NCI-H2227 treated with DMSO at 0.1 percent for 48 hours (cell line): ENCODE measurements at places on chromosomes 11 and 22.

DNA sequence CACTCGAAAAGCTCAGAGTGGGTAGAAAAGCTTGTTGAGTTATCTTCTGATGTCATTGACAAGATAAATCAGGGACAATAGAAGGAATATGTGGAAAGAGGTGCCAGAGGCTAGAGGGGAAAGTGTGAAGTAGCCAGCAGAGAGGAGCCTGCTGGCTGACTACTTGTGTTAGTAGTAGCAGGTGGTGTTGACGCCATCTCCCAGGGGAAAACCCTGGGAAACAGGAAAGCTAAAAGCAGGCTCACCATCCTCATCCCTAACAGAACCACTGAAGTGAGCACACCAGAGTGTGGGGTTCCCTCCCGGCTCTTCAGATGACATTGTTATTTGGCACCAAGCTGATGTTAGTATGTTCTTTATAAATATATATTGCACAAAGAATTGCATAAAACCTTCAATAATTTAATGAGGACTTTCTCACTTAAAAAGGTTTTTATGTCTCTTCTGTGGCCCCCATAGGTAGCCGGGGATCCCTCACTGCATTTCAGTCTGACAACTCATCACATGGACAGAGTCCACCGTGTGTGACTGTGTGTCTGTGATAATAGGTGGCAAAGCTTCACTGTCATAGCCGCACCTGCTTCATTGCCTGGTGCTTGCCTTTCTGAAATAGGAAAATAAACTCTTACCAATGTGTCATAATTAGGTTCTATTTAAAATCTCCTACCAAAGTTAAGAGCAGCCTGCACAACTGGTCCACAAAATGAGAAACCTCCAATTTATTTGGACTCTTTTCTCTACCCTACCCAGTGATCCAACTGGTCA lies 63.2 kb upstream of the TOP3B start:
- no peak for DNase-seq

- no peak for DNase-seq
These were observed 226.7 kb upstream of the NARS2 start for GRCh38 chr11:78801161-78801884.

GRCh38 chr11:47179655-47179991 lies 2.9 kb upstream of the ARFGAP2 start:
- no peak for DNase-seq

DNA sequence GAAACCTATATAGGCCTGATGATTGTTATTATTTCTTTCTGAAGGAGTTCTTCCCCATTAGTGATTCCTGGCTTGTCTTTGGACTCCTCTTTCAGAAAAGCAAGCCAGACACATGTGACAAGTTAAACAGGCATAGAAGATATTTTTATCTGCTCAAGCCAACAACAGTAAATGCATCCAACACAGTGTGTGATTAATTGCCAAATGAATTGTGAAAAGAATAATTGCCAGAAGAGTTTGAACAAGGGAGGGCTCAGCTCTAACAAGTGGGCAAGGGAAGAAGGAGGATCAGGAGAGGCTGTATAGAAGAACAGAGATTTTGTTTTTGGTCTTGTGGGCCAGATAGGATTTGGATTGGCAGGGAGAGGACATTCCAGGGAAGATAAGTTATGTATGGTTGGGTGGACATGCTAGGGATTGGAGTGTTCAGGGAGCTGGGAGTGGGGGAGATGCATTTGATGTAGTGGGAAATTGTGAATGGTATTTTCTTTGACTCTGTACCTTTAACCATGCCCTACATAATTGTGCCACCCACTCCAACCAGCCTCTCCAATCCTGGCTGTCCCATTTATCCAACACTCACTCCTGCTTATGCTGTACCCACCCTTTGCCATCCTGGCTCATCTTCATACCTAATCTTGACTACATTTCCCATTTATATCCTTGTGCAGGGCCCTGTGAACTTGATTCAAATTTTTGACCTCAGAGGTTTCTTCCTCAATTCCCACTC lies 172.8 kb downstream of the RRAS2 start:
- no peak for DNase-seq

DNA sequence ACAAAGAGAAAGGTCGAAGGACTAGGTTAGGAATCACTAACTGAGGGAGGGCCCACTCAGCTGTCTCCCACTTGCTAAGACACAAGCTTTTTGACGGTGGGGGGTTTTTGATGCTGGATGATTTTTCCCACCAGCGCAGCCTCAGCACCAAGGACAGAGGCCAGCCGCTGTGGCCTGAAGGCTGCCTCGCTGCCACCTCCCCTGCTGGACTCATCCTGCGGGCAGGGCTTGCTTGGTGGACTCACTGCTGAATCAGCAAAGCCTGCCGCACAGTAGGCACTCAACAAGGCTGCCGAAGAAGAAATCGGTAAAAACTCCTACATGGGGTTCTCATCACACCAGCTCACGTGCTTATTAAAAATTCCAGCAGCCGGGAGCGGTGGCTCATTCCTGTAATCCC lies 2.6 kb downstream of the ALG12 start:
- DNase-seq = no peak

DNA sequence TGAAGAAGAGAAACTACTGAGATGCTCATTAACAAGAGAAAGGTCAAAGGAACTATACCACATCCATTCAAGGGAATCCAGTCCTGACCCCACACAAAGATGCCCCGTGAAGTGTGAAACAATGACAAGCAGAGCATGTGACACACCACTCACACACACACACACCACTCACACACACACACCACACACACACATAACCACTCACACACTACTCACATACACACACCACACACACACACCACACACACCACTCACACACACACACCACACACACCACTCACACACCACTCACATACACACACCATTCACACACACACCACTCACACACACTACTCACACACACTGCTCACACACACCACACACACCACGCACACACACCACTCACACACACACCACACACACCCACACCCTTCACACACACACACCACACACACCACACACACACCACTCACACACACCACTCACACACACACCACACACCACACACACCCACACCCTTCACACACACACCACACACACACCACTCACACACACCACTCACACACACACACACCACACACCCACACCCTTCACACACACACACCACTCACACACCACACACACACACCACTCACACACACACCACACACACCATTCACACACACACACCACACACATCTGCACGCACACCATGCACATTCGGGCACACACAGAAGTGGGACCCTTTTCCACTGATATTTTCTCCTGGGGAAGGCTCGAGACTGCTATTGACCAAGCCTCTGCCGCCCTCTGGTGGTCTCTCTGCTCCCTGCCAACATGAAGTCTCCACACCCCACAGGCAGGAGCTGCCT lies 32.0 kb upstream of the COMT start:
- peak; percentile 82 for DNase-seq

GRCh38 chr11:1463056-1463455 lies 23.5 kb downstream of the MOB2 start:
- DNase-seq = no peak

DNA sequence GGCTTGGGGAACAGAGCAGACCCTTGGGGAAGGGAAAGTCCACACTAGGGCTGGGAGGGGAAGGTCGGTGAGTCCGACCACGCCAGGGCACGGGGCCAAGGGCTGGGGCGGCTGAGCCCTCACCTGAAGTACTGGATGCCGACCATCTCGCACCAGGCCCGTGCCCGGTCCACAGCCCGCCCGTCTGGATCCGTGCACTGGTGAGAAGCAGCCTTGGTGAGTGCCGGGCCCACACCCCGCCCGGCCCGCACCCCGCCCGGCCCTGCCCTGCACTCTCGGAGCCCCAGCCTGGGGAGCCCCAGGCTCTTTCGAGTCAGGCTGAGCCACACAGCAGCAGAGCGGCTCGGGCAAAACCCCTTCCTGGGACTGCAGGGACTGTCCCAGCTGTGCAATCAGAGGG lies 1.9 kb upstream of the BAIAP2L2 start:
- no peak for DNase-seq

GRCh38 chr22:35590634-35591295 lies 26.4 kb downstream of the MB start:
- no peak for DNase-seq

DNA sequence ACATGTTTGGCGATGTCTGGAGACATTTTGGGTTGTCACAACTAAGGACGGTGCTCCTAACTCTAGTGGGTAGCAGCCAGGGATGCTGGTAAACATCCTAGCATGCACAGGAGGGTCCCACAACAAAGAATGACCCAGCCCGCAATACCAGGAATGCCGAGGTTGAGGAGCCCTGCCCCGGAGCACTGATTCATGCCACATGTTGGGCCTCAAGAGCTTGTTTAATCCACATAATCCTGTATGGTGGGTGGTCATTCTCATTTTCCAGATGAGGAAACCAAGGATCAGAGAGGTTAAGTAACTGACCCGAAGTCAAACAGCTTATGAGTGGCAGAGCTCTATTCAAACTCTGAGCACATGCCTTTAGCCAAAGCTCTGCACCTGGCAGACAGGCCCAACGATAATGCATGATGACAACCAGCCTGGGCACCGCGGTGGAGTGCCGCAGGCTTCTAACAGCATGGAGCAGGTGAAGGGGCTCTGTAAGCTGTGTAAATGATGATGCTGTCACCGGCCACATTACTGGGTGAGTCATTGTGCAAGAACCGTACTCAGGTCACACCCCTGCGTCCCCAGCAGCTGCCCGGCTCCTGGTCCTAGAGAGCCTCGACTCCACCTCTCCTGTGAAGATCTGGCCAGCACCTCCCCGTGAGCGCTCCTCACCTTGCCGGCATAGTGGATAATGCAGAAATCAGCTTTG lies 58.6 kb downstream of the APOL1 start:
- DNase-seq = no peak

- DNase-seq = no peak
These were observed 13.8 kb downstream of the TSPAN32 start for GRCh38 chr11:2315395-2316168.

- no peak for DNase-seq
These were observed 38.5 kb downstream of the SBF2 start for GRCh38 chr11:10255388-10256125.

- DNase-seq = peak; percentile 12
These were observed 26.2 kb upstream of the TPBGL start for GRCh38 chr11:75214411-75214821.

GRCh38 chr11:62539238-62539925 lies 7.2 kb downstream of the AHNAK start:
- no peak for DNase-seq

DNA sequence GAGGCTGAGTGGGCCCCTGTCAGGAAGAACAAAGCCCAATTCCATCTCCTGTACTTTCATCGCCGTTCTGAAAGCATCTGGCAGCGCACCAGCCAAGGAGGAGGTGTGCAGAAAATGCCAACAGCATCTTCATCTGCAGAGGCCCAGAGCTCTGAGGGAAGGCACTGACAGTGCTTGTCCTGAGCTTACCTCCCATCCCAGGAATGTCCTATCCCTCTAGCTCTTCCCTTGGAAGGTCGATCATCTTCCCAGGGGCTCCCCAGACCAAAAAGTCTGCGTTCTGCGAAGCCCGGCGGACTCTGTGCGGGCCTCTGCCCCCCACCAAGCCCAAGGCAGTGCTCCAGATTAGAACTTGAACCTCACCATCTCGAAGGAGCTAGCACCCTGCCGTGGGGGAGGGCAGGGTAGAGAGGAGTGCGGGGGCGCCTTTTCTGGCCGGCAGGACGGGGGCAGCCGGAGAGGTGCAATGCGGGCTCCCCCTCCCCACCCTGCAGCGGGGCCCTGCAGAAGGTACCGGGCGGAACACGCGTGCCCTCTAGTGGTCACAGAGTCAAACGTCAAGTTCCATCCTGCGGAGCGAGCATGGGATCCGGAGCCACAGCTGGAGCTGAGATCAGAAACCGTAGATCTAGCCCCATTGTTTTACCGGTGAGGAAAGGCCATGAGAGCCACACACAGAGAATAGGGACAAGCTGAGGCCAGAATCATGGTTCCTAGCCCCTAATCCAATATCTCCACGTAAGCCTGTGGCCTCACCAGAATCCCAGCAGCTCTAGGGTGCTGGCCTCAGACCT lies 5.0 kb downstream of the SCN2B start:
- DNase-seq = peak; percentile 24

GRCh38 chr11:118156531-118157185 lies 4.0 kb upstream of the SCN4B start:
- no peak for DNase-seq

DNA sequence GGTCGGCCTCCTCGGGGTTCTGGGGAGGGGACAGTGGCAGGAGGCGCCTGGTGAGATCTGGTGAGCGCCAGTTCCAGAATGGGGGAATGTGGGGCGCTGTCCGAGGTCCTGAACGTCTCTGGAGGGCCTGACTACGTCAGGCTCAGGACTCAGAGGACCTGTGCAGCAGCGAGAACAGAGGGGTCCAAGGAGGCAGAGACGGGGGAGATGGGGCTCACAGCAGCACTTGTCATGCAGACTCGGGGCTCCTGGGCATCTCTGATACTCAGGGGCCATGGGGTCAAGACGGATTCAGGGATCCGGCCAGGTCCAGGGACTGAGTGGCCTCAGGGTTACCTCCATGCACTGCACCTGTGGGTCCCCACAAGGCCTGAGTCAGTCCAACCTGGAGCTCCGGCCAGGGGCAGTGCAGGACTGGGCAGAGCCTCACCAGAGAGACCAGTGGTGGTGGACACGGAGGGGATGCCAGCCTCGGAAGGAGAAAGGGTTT lies 92.2 kb downstream of the BRD1 start:
- no peak for DNase-seq

DNA sequence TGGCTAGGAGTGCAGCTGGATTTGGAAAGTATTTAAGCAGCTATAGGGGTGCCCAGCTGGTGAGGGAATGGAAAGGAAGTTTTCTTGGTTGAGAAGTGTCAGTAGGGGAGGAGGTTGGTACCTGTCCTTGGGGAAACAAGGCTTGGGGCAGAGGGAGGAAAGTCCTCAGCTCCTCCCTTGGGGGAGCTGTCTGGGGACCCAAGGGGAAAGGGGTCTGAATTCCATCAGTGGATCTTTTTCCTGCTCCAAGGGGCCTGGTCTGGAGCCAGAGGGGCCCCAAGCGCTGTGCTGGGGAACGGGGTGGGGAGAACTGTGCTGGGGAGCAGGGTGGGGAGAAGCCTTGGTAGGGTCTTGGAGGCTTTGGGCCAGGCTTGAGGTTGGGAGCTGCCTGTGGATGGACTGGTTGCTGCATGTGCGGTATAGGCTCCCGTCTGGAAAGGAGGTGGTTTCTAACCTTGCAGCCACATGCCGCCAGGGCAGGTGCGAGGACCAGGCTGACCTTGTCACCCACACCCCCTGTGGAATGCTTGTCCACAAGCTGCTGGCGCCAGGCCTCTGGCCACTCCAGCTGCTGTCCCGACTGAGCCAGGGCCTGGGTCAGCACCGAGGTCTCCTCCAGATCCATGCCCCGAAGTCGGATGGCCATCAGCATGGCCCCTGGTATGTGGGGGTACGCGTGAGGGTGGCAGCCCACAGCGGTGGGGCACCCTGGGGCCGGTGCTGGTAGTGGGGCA lies 963 bp downstream of the TYMP start:
- DNase-seq = no peak
